ENCODE measurements at places on chromosomes 6 and 20. TPM values are rescaled to one million over a fixed set of nuclear protein-coding genes. Genes with fewer than 3 reads are reported as not detected.
A peak's percentile ranks its signal among the peaks of the same experiment; 100 is the strongest.

GRCh38 chr20:23125159-23125558, 39.0 kb upstream of the CD93 start:
- no peak for DNase-seq

- no peak for DNase-seq
These were observed 220.4 kb upstream of the JARID2 start for GRCh38 chr6:15025446-15025845.

DNA sequence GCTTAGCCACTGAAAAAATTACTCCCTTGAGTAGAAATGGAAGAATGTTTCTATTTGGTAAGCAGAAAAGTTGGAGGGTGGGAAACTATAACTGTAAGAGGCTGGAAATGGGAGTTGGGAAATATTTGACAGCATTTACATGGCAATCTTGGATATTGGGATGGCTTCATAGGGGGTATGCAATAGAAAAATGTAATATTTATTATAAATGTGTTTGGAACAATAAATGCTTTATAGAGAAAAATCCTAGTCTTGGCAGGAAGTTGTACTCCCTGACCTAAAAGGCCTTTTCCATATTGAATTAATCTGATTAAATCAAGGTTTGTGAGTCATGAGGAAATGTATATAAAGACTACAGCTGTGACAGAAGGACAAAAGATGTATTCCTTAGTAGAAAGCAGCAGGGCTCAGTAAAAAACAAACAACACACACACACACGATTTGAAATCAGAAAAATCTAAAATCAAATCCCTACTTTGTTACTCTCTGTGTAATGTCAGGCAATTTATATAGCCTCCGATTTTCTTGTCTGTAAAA, 272.3 kb downstream of the CD109 start:
- no peak for DNase-seq

DNA sequence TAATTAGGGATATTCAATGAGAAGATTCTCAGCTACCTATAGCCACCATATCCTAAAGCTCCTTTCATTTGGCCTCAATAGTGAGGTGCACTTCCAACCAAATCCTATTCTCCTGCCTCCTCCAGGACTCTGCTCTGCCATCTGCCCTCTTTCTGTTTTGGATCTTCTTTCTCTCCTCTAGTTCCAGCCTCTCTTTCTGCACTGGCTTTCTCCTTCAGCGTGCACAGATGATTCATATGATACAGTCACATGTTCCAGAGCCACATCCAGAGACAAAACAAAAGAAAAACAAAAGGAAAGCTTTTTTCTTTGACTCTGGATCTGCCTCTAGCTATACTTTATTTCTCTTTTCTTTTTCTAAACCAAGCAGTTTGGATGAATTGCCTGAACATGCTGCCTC, 531.9 kb upstream of the MAN1A1 start:
- DNase-seq, result no peak

DNA sequence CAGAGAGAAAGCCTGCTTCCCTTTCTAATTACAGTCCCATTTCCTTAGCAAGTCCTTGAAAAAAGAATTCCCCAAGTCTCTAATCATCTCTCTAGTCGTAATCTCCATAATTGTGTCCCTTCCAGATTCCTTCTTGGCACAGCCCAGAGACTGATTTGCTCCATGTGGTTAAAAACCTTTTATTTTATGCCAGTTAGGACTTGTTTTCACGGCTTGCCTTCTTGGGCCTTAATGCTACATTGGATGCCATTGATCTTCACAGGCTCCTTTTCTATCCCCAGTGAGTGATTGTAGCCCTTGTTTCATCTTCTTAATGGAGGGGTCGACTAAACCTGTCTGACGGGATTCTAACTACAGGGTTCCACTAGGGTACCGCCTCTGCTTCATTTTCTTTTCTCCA, 650.6 kb upstream of the ARID1B start:
- DNase-seq, result no peak

GRCh38 chr6:22536122-22536521, 33.2 kb upstream of the HDGFL1 start:
- DNase-seq, result no peak

DNA sequence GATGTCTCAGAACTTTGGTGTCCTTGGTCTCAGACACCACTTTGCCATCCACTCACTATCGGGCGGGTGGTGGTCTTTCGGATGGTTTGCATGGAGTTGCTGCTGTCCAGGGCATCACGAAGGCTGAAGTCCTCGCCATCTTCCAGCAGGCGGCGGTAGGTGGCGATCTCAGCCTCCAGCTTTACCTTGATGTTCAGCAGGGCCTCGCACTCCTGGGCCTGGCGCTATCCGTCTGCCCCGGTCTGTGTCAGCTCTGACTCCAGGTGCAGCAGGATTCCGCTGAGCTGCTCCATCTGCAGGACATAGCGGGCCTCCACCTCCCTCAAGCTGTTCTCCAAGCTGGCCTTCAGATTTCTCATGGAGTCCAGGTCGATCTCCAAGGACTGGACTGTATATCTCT, 36.0 kb downstream of the ZNF311 start:
- no peak for DNase-seq

DNA sequence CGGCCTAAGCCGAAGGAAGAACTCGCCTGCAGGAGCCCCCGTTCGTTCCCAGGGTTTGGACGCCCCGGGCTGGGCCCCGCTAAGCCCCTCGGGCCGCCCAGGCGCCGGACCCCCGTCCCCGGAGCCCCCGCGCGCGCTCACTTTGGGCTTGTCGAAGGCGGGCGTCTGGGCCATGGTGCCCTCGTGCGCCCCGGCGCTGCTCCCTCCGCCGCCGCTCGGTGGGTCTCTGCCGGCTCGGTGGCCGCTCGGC, 140 bp downstream of the ADA start:
- no peak for DNase-seq

DNA sequence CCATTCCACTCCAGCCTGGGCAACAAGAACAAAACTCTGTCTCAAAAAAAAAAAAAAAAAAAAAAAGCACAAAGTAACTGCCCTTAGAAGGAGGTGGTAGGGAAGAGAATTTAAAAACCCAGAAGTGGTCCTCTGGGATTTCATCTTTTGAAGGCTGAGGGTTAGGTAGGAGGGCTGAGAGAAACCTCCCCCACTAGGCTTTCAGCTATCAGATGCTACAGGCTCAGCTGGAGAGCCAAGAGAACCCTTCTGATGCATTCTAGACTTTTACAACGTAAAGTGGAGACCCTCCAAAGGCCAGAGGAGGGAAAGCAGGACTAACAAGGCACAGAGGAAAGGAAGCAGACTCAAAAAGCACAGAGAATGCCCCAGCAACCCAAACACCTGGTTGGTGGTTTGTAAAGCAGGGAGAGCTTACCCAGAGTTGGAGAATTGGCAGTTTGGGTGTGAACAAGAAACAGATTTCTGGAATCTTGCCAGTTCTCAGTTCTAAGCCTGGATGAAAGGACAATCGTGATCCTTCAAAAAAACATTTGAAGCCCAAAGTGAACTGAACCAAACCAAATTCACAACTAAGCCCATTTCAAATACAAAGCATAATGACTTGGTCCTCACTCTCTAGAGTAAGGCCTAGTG, 23.2 kb upstream of the SPAG4 start:
- no peak for DNase-seq

- no peak for DNase-seq
These were observed 443.8 kb upstream of the GJE1 start for GRCh38 chr6:141688916-141689315.

GRCh38 chr20:50058662-50059402, 54.1 kb downstream of the UBE2V1 start:
- DNase-seq, result no peak

- DNase-seq, result no peak
These were observed 818.8 kb upstream of the CITED2 start for GRCh38 chr6:140193269-140193668.

- DNase-seq, result no peak
These were observed 171.4 kb downstream of the SOX4 start for GRCh38 chr6:21764989-21765388.

DNA sequence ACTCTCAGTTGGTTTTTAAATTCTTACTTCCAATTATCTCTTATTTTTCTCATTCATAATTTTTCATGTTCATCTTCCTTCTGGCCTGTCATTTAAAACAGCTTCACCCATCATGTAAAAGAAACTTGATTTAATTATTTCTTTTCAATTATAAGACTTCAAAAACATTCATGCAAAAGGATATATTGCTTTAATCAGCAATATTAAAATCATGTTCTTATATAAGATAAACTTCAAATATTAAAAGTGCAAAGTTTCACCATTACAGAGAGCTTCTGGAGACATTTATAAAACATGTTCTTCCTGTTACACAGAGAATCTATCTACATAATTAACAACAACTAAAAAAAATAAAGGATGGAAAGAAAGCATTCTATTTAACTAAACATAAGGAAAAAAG, 396.7 kb upstream of the RUNX2 start:
- no peak for DNase-seq

- DNase-seq, result peak; percentile 84
These were observed 34.6 kb downstream of the GCNT2 start for GRCh38 chr6:10555625-10556309.

- no peak for DNase-seq
These were observed 571.5 kb upstream of the ARID1B start for GRCh38 chr6:156205678-156206077.

DNA sequence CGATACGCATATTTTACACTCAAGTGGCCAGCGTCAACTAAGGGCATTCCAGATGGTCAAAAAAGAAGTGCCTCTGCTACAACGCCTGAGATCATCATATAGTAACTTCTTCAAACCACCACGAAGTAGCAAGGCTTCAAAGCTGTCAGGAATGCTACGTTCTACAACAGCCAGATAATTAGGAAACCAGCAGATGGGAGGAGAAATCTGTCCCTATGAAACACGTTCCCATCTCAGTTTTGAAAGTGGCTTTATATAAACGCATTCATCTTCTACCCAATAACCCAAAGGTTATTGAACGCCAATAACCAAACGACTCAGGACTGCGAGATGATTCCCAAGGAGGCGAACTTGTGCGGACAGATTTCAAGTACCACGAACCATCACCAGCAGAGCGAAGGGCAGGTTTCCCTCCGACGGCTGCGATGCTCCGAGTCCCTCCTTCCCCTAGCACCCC, 1.2 kb downstream of the ABHD12 start:
- DNase-seq, result no peak

DNA sequence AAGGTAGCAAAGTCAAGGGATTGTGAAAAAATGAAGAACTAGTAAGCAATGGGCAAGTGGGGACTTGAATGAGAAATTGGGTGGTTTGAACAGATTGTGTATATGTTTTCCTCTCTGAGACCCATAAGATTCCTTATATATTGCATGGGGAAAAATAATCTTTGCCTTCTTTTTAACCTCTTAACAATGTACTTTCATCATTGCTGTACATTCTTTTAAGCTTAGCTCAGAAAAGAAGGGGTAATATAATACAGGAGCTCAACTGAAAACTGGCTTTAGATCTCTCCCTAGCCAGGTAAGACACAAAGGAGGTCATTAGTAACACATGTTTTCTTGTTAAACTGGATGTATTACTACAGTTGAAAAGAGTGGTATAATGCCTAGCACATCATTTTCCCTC, 287.2 kb downstream of the RNF144B start:
- no peak for DNase-seq

DNA sequence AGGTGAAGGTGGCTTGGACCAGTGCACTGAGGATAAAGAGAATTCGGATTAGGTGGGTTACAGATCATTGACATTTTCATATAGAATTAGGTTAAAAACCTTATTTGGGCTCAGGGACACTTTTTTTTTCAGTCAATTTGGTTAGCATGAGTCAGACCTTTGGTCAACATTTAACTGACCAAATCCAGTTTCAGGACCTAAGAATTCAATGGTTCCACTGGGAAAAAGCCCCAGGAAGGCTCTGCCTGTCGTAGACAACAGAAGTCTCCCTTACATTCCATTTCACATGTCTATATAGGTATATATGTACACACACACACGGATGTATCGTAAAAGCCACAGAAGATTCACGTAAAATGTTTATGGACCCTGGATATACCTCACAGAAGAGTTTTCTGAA, 184.2 kb upstream of the RREB1 start:
- no peak for DNase-seq

DNA sequence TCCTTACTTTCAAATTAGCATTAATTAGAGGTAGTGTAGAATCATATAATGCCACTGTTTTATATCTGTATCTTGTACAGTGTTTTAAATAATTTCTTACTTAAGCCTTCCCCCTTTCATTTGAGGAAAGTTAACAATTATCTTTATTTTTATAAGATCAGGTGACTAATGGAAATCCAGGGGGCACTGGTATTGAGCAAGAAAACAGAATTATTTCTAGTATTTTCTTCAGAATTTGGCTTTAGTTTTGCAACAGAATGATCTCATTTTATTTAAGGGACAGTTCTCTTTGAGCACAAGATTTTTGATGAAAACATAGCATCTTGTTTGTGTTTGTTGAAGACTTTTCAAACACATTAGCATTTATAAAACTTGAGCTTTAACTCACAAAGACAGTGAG, 55.9 kb downstream of the RNF217 start:
- DNase-seq, result no peak

GRCh38 chr6:168217216-168217879, 102.2 kb downstream of the DACT2 start:
- DNase-seq, result peak; percentile 53

DNA sequence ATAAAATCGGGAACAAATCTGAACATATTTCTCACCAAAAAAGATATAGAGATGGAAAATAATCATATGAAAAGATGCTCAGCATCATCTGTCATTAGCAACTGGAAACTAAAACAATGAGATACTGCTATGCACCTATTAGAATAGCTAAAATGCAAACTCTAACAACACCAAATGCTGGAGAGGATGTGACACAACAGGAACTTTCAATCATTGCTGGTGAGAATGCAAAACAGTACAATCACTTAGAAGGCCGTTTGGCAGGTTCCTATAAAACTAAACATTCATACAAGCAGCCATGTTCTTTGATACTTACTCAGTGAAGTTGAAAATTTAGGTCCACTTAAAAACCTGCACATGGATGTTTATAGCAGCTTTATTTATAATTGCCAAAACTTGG, 67.0 kb downstream of the FAM50B start:
- no peak for DNase-seq

DNA sequence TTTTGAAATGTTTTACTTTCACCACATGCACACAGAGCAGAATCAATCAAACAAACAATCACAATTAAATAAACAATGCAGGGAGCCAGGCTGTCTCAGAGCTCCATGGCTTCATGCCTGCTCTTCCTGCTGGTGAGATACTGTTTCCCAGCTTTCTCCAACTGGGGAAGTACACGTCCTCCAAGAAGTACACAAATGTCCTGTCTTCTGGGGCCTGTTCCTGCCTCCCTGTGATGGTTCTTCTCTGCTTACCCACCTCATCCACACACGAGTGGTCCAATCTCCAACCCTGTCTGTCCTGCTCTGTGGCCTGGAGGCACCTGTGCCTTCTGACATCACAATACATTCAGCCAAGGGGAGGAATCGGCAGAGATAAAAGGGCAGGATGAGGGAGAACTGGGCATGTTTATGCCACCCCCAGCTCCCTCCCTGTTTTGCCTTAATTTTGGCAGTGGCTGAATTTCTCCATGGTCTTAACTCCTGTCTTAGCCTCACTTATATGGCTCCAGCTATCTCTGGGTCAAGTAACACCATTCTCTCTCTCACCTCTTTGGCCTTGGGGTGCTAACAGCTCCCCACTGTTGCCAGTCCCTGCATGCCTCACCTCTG, 25.3 kb upstream of the TTPAL start:
- no peak for DNase-seq

Gene MOXD1
- total RNA-seq, result 0.75 TPM

Gene OOEP
- total RNA-seq, result not detected

Gene EYA2
- total RNA-seq, result 15.4 TPM

Gene CCR6
- not detected for total RNA-seq

Gene RIMS1
- not detected for total RNA-seq

Gene SLC22A2
- total RNA-seq, result not detected

Gene PABPC1L
- 22.9 TPM for total RNA-seq

Gene EPHA7
- total RNA-seq, result 0.43 TPM

Gene GSTA1
- total RNA-seq, result 26.7 TPM

Gene SLC44A4
- total RNA-seq, result not detected

Gene RBPJL
- not detected for total RNA-seq
